ENCODE measurements at places on chromosomes 16 and 17.
A peak's percentile ranks its signal among the peaks of the same experiment; 100 is the strongest.

DNA sequence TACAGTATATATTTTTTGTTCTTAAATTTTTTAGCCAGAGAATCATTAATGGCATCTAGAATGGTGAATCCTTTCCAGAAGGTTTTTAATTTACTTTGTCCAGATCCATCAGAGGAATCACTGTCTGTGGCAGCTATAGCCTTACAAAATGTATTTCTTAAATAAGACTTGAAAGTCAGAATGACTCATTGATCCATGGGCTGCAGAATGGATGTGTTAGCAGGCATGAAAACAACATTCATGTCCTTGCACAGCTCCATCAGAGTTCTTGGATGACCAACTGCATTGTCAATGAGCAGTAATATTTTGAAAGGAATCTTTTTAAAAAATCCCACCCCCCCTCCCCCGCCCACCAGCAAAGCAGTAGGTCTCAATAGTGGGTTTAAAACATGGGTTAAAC lies 51.4 kb downstream of the CACNG1 start:
- DNase-seq, result no peak

DNA sequence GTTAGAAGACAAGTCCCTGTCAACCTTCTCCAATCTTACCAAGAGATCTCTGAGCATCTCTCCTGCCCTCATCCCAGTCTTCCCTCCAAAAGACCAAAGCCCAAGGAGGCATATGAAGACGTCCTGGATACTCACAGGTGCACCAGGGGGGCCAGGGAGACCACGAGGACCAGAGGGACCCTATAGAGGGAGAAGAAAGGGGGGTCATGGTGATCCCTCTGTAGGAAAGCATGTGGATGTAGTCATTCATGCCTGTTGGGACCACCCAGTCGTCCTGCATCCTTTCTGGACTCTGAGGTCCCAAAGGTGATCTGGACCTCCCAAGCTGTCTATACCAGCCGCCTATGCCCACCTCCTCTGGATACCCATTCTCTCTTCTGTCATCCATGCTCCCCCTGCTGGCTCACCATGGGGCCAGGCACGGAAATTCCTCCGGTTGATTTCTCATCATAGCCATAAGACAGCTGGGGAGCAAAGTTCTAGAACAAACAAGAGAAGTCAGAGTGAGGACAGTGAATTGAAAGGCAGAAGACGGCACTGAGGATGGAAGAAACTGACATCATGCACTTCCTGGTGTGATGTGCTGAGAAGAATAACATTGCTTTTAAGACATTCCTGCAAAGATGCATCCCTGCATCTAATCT lies 3.3 kb downstream of the COL1A1 start:
- DNase-seq, result peak; percentile 89

DNA sequence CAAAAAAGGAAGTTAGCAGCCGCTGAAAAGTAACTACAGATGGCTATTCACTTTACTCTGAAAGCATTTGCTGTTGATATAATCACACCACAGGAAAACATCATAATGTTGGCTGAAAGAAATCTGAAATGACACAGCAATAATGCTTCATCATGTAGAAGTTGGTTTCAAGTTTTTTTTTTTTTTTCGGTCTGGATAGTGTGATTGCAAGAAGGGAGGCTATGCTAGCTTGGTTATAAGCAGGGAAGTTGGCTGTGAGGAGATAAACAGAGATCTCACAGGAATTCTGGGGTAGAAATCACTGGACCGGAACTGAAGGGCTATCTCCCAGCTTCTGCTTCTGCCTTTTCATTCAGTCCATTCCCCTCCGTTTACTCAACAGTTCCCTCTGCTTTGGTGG lies 57.9 kb downstream of the MYO1D start:
- no peak for DNase-seq

GRCh38 chr16:79484237-79484636 lies 116.3 kb downstream of the MAF start:
- DNase-seq, result no peak

- no peak for DNase-seq
Observed at GRCh38 chr17:33385713-33386112, 92.6 kb upstream of the ASIC2 start.
